ENCODE measurements at places on chromosomes 1 and 21.

DNA sequence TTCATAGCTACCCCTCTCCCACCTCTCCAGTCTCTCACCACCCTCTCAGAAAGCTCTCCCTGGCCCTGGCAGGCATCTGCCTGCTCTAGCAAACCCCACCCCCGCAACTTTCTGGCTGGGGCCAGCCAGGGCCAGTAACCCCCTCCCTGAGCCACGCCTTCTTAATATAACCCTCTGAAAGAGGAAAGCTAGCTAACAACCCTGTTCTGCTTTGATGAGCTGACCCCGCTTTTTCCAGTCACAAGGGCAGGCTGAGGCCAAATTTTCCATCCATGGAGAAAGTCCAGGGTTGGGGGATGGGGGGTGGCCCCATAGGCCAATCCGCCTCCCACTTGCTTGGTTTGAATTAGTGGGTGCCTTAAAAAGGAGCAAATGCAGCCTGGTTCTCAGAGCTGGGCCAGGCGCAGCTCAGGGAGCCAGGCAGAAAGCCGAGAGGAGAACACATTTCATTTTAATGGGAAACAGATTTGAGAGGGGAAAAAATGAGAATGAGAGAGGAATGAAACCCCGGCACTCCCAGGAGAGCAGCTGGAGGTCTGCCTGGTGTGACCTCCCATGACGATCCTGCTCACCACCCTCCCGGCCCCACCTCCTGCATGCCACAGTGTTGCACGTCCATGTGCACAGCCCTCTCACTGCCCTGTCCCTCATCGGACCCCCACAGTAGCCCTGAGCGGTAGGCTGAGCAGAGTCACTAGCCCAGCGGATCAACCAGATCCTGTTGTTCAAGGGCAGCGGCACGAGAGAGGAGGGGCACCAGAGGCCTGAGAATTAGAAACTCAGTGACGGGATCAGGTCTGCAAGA lies 62.3 kb downstream of the OPTC start:
- no peak for DNase-seq

DNA sequence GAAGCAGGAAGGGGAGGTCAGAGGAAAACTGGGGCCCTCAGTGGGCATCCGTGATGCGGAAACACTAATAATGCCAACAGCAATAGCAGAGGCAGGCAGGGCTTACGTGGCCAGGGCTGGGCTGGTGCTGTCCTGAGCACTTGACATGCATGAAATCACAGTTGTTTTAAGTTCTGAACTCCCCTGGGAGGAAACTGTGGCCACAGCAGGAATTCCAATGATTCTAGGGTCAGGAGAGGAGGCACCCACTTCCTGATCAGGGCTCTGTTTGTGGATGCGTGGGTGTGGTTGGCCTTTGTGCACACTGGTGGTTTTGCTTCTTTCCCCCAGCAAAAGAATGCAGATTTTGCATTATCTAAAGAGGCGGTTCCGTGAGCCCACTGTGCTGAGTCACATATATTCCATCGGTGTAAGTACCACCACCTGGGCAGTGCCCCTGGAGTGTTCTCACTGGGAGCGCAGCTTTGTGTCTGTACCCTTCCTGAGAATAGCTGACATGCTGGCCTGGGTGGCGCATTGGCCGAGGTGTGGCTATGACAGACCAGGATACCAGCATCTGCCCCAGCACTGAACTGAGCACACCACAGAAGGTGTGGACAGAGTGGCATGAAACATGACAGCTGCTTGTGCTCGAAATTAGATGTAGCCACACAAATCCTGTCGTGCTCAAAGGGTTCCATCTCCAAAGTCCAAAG lies 71.0 kb downstream of the PDE9A start:
- no peak for DNase-seq

GRCh38 chr1:107824946-107825345 lies 140.0 kb downstream of the VAV3 start:
- DNase-seq: no peak

DNA sequence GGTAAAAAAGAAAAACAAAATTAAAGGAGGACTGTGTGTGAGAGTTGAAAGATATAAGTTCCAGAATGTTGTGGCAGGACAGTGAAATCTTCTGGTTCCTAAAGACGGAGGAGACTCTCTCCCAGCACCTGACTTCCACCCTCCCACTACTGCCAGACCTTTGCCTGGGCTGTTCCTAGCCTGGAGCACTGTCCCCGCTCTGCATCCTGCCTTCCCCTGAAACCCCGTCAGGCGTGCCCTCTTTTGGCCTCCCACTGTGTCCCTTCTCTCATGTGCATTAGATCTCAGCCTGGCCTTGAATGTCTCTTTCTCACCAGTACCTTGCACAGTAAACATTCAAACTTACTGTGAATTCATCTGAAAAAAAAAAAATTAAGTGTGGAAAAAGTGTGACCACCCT lies 74.1 kb downstream of the VPS26C start:
- no peak for DNase-seq

DNA sequence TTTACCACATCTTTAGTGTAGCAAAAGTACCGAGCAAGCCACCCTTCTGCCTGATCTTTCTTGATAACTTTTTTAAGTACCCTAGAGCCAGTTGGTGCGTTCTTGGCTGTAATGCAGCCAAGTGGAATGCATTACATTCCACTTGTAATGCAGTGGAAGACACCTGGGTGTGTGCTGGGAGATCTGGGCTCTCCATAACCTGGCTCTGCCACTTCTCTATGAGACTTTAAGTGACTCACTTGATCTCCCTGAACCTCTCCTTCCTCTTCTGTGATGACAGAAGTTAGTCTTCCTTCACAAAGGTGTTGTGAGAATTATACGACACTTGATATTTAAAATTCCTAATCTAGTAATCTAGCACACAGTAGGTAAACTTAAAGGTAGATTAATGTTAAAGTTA lies 35.3 kb upstream of the NFIA start:
- DNase-seq: no peak

GRCh38 chr1:91701472-91701869 lies 184.5 kb downstream of the TGFBR3 start:
- DNase-seq: no peak

GRCh38 chr21:36918291-36918690 lies 48.2 kb downstream of the HLCS start:
- DNase-seq: no peak

- DNase-seq: no peak
Observed at GRCh38 chr1:8754247-8754650, 63.2 kb downstream of the RERE start.

DNA sequence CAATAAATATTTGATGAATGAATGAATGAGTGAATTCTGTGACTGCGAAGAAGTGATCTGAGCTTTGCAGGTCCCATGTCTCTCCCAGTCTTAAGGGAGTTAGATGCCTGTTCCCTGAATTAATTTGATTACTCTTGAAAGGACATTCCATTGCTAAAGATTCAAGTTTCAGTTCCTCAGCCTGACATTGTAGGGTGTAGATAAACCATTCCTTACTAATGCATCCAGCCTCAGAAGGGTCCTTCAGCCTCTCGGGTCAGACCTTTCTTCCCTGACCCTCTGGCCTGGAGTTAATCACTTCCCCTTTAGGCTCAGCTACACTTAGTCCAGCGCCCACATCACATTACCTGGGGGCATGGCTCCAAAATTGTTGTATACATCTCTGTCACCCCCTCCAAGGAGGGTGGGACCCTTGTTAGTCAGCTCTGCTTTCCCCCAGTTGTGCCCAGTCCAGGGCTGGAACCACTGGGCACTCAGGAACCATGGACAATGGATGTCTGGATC lies 2.6 kb downstream of the INSRR start:
- DNase-seq: no peak

GRCh38 chr1:6603915-6604558 lies 1.4 kb upstream of the KLHL21 start:
- DNase-seq: no peak

- peak; percentile 43 for DNase-seq
Observed at GRCh38 chr1:206808615-206809014, 36.3 kb upstream of the IL10 start.

DNA sequence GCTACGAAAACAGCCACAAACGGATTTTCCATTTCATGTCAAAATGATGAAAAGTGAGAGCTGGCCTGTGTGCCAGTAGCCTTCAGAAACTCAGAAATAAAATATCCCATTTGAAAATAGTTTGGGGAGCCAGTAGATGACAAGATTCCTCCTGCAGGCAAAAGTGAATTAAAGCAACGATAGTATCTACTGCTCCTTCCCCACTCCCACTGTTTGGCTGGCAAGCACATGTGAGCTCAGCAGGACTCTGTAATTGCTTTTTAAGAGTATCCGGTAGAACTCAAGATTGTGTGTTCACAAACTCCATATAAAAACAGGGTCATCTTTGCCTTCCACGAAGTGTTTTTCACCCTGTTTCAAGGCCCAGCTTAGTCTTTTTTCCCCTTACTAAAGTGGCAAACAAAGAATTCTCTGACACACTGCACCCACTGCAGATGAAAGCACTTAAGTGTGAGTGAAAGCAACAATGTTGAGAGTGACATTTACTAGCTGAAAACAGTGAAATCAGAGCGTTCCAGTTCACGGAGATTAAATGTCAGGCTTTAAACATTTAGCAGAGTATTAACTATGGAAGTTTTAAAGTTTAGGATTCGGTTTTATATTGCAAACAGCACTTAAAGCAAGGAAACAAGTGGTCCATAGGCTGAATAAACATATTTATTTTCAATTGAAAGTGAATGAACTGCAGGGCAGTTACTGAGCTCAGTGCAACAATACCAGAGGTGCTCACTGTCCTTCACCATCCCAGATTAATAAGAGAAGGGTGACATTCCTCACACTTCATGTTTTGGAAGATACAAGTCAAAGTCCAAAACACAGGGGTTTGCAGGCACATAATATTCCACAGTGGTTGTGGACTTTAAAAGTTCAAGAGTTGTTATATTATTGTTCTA lies 70.0 kb downstream of the ALG14 start:
- no peak for DNase-seq

DNA sequence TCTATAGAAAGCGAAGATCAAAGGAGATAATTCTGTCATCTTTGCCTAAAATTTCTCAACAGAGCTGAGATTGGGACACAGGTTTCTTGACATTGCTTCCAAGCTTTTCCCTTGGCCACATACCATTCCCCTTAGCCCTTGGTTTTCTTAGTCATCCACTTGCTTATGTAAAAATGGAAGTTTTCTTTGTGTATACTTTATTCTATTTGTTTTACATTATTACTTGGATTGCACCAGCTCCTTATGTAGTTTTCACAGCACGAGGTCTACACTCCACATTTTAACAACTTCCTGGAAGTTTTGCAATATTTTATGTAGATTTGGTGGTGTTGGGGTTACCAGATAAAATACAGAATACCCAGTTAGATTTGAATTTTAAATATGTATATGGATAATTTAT lies 129.8 kb downstream of the PLA2G4A start:
- DNase-seq: no peak

DNA sequence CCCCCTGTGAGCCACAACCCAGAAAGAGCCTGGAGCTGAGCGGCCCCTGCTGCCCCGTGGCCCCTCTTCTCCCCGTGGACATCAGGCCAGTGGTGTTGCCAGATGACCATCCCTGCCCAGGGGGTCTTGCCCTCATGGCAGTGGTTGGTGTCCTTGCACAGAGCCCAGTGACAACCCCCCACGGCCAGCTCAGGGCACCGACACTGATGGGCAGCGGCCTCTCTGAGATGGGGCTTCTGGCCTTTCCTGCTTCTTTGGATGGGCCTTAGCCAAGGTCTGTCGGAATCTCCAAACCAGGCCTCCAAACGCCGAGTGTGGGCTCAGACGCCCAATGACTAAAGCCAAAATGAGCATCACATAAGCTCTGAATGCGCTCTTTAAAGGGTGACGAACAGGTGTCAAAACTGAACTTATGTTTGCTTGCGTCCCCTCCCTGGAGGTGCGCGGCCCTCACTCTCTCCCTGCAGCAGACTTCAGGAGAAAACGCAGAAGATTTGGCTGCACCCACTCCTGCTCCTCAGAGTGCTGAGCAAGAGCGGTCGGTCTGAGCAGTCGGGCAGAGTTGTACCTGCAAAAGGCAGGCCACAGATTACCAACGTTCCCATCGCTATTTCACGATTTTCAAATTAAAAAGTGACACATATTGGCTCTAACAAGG lies 41.9 kb downstream of the UBE2G2 start:
- DNase-seq: no peak

- DNase-seq: no peak
Observed at GRCh38 chr1:53576866-53577760, 117.9 kb downstream of the DMRTB1 start.

DNA sequence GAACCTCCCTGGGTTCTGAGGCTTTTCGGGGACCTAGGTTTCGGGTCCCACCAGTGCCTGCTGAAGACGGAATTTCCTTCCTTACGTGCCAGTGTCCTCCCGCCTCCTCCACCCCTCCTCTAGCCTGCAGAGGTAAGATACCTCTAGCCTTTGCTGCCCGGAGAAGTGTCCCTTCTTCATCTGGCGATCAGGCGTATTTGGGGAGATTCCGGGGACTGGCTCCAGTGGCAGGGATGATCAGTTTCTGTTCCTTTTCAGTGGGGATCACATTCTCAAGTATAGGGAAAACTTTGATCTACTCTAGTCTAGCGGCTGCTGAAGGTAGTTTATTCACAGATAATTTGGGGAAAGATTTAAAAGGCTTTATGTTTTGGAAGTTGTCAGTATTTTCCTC lies 674 bp downstream of the CEP350 start:
- no peak for DNase-seq

- no peak for DNase-seq
Observed at GRCh38 chr1:60265560-60266535, 192.3 kb upstream of the C1orf87 start.

DNA sequence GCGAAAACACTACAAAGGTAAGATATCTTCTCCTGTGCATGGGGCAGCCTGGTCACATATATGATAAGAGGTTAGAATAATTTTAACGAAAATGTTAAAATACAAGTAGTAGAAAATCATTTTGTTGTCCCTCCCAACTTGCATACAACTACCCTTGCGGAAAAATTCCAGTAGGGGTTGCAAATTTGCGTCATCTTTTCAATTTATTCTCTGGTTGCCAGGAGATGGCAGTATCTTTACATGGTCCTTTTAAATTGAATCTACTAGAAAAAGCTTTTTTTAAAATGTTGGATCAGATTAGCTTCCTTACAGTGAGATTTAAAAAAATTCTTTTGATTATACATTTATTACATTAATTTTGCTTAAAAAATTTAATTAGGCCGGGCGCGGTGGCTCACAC lies 10.9 kb downstream of the S100PBP start:
- no peak for DNase-seq

- no peak for DNase-seq
Observed at GRCh38 chr1:168050880-168051279, 85.8 kb downstream of the GPR161 start.

DNA sequence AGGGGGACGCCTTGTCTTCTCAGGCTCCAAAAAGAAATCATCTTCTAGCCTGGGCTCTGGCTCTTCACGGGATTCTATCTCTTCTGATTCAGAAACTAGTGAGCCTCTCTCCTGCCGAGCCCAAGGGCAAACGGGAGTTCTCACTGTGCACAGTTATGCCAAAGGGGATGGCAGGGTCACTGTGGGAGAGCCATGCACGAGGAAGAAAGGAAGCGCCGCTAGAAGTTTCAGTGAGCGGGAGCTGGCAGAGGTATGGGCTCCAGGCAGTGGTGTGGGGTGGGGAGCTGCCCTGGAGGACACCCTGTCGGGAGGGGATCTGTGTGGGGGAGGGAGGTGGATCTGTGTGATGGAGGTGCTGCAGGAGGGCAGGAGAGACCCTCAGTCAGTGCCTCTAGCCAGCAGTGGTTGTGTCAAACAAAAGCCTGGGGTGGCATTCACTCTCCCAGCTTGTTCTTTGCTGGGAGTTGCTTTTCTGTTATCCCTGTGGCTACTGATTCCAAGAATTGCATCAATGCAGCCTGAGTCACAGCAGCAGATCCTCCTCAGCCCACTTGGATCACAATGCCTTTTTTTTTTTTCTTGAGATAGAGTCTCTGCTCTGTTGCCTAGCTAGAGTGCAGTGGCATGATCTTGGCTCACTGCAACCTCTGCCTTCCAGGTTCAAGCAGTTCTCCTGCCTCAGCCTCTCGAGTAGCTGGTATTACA lies 21.8 kb downstream of the KDM4A start:
- no peak for DNase-seq

GRCh38 chr1:231049121-231049979 lies 9.3 kb upstream of the FAM89A start:
- DNase-seq: no peak

Measured in DND-41 (cell line).